Cardiac fibroblast (primary cell): ENCODE measurements at places on chromosomes 1 and 21.

GRCh38 chr1:6638226-6638625 is 13.6 kb downstream of the THAP3 start:
- DNase-seq = peak; percentile 47

DNA sequence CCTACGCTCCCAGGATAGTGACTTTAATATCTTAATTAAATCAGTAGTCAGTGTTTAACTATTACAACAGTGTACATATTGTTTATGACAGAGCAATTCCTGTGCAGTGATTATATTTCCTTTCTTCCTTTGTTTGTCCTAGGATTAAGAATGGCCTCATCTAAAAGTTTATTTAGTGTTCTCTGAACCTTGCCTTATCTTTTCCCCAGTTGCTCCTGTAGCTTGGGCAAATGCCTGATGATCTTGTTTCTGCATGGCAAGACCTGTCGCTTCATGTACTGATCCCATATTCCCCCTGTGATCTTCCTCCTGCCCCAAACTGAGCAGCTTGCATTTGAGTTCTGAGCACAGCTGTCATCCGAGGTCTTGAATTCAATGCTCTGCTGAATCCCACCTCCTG is 69.1 kb upstream of the STUM start:
- no peak for DNase-seq

DNA sequence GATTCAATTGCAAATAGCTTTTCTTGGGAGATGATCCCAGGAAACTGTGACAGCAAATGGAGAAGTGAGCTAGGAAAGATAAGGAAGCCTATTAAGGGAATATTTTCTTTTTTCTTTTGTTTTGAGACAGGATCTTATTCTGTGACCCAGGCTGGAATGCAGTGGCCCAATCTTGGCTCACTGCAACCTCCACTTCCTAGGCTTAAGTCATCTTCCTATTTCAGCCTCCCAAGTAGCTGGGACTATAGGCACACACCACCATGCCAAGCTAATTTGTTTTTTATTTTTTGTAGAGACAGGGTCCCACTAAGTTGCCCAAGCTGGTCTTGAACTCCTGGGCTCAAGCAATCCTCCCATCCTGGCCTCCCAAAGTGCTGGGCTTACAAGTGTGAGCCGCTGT is 433.7 kb downstream of the RPS6KC1 start:
- no peak for DNase-seq

- no peak for DNase-seq
Observed at GRCh38 chr1:205495237-205495823, 9.1 kb upstream of the CDK18 start.

GRCh38 chr1:192756314-192756713 is 52.5 kb upstream of the RGS2 start:
- no peak for DNase-seq

- DNase-seq = no peak
Observed at GRCh38 chr21:14479241-14479786, 66.8 kb downstream of the SAMSN1 start.

- peak; percentile 93 for DNase-seq
Observed at GRCh38 chr21:29342363-29342957, 43.7 kb downstream of the BACH1 start.

- peak; percentile 17 for DNase-seq
Observed at GRCh38 chr1:67429528-67430357, 459 bp downstream of the SERBP1 start.
